Large intestine (tissue), 12 donors: ENCODE measurements at places on chromosomes 12 and 14. TPM values are rescaled to one million over a fixed set of nuclear protein-coding genes. Genes with fewer than 3 reads are reported as not detected.

The ESPL1 gene
- polyA plus RNA-seq, result 31.2 TPM

DNA sequence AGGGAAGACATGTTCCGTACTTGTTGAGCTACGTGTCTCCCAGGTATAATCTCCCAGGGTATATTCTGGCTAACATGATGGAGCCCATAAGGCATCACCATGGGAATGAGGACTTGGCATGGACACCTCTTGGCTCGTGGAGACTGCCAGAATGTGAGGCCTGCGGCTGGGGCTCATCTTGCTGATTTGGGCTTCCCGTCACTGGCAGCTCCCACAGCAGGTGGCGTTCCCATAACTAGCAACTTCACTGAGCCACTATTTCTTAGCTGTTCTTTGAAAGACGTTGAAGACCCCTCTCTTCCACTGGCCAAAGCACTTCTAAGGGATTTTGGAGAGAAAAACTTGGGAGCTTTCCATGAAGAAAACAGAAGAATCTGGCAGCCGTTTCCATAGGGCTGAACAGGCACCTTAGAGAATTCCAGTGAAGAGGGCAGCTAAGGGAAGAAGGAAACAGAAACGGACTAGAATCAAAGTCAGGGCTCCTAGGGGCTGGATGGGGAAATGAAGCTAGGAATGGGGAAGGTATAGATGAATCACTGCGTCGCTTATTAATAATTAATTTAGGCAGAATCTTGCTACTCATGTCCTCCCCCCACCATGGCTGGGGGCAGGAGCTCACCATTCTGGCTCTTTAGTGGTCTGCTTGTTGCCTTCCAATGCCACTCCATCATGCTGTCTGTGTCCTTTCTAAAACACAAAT, 39.7 kb upstream of the FOS start:
- no peak for DNase-seq

GRCh38 chr12:23004473-23005020, 379.6 kb downstream of the ETNK1 start:
- DNase-seq, result no peak

DNA sequence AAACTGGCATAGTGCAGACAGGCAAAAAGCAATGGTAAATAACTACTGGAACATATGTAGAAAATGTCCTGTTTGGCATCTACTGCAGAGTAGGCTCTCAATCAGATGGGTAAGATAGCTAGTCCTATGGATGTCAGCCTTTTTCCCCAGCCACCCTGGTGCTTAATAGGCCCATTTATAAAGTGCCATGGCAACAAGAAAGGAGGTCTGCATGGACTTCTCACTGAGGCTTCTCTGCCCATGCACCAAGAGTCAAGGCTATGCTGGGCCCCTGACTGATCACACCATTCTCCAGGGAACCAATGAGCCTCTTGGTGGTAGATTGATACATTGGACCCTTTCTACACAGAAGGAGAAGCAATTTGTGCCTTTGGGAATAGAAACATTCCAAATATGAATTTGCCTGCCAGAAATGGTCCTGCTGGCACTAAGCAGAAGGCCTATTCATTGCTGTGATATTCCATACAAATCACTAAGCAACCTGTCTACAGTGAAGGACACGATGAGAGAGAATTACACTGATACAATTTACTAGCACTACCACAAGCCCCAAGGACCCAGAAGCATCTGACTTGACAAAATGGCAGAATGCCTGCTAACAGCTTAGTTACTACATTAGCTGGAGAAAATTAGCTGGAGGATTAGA, 43.8 kb downstream of the RESF1 start:
- DNase-seq, result no peak
